ENCODE measurements at places on chromosomes 7 and 10.

DNA sequence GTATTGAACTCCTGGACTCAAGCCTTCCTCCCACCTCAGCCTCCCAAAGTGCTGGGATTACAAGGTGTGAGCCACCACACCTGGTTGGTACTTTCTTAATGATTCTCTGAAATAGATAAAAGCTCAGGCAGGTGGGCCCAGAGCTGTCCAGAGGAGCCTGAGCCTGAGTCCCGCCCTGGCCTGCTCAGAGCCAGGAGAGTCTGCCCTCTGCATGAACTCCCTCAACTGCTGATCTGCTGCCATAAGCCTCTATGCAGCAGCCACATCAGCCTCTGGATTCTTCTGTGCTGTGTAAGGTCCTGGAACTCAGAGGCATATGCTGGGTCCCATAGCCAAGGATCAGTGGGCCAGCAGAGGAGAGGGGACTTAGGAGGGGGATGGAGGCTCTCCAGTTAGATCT lies 23.1 kb upstream of the DDIT4 start:
- DNase-seq: no peak

DNA sequence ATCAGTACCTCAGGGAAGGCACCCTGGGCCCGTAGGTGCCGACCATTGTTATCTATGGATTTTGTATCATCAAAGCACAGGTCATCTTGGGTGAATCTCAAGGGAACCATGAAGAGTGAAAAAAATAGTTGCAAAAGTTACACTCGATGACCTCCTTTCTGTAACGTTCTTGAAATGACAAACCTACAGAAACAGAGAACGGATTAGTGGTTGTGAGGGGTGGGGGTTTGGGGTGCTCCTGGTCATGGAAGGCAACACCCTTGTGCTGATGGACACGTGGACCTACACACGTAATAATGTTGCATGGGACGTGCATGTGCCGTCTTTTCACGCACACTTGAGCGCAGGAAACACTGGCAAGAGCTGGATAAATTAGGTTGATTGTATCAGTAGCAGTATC lies 655.9 kb downstream of the SDK1 start:
- no peak for DNase-seq

DNA sequence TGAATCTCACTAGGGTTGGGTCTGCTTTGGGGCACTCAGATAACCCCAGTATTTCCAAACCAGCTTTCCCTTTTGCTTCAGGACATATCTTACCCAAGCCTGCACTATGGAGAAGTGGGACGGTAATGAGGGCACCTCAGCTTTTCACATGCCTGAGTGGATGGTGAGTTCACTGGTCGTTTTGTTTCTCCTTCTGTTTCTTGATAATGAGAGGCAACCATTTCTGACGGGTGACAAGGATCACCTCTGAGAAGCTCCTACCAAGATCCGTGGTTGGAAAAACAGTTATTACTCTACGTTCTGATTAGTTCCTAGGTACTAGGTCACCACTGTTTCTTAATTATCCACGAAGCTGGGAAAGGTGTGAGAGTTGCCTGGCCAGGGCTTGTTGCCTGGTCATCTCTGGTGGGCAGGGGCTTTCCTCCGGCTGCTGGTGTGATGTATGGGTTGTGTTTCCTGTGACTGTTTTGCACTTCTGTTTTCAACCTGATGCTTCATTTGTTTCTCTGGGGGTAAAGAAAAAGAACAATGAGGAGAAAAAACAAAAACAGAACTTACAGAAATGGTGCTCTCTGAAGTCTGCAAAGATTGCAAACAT lies 65.7 kb upstream of the STRIP2 start:
- no peak for DNase-seq

DNA sequence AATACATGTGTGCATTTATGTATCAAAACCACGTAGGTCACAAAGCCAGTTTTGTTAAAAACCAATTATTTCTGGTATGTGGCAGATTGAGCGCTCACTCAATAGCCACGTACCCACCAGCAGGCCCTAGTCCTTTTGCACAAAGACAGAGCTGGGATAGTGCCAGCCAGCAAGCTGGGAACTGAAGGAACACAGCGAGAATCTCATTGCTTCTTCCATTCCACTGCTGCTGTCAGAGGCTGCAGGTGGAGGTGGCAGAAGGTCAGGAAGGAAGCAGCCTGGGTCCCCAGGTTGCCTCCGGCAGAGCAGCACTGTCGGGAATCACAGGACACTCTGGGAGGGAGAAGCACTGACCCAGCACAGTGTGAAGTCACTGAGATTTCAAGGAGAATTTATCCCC lies 385.5 kb upstream of the PFKP start:
- no peak for DNase-seq

DNA sequence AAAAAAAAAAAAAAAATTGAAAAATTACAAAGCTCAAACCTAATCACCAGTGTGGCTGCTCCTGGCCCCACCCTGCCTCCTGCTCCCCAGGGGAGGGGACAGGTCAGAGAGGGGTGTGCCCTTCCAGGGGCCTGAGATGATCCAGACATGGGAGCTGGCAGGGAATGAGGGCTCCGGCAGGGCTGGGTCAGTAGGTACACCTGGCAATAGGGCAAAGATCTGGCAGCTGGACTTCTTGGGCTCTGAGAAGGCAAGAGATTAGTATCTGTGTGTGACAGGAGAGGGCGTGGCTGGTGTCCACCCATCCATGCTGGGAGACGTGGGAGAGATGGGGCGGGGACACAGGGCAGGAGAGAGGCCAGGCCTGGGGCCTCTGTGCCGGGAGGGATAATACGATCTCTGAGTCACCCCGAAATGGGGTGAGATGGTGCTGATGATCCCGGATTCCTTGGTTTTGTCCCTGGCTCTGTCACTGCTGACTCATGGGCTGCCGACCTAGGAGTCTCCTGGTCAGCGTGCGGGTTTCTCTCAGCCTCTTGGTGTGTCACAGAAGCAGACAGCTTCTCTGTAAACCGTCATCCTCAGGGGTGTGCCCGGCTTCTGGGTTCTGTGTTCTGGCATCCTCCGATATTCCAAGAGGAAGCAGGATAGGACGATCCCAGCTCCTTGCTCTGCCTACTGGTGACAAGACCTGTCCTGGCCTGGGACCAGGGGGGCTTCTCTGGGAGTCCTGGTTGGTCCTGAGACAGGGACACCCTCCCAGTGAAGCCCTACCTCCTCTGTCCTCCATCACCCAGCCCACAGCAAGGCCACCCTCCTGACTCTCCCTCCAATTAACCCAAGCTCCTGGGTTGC lies 8.2 kb upstream of the CLDN4 start:
- no peak for DNase-seq

DNA sequence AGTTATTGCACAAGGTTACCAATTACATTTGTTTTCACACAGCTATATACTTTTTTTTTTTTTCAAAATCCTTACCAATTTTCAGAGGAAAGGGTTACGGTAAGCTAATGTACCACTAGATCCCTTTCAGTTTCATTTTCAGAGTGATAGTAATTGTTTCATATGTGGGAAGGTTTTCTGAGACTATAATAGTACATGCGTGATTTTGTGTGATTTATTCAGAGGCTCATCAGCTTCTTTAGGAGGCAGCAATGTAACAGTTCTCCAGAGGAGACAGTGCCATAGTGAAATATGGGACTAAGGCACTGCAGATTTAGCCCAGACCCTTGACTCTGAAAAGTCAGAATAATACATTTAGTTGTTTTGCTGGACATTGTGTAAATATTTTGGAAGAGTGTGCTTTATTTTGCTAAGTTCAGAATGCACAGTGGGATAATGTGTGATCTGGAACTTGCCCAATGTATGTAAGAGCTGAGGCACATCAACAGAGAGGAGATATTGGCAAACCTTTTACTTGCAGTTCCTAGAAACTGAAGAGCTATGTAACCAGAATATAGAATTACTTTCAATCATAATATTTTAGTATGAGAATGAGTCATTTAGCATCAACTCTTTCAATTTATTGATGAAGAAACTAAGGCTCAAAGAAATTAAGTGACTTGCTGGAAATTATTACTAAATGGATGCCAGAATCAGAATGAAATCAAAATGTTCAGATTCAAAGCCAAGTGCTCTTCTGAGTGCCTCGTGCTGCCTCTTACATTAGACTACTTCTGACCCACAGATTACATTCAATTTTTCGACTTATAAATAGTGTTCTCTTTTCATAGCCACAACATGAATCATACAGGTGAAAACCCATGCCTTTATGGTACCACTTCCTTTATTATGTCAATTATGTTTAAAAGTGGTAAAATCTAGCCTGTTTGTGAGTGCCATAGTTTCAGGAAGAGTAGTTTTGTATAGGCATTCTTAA lies 207.7 kb upstream of the TEX47 start:
- DNase-seq: no peak

- no peak for DNase-seq
These were observed 2.0 kb downstream of the FXYD4 start for GRCh38 chr10:43373461-43373860.

DNA sequence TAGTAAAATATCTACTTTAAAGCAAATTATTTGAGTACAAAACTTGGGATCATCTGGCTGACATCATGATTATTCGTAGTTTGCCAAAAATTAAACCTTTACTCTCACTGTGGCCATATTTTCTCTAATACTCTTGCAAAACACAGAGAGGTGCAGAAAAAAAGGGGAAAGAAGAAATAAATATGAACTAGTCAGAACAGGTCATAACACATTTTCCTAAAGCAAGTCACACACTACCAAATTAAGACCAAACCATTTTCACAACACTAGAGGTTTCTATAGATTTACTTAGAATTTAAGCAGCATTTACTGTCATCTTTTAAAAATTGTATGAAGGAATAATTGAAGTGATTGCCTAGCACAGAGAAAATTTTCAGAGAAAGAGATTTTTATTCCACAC lies 726.1 kb downstream of the SORCS1 start:
- DNase-seq: no peak

DNA sequence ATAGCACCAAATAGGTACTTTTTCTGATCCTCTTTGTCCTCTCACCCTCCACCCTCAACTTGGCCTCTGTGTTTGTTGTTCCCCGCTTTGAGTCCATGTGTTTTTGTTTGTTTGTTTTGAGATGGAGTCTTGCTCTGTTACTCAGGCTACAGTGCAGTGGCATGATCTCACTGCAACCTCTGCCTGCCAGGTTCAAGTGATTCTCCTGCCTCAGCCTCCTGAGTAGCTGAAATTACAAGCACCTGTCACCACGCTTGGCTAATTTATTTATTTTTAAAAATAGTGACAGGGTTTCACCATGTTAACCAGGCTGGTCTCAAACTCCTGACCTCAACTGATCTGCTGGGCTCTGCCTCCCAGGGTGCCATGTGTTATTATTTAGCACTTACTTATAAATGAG lies 5.3 kb downstream of the ZNF273 start:
- DNase-seq: no peak

- no peak for DNase-seq
These were observed 4.4 kb downstream of the UBE2H start for GRCh38 chr7:129948338-129948737.

DNA sequence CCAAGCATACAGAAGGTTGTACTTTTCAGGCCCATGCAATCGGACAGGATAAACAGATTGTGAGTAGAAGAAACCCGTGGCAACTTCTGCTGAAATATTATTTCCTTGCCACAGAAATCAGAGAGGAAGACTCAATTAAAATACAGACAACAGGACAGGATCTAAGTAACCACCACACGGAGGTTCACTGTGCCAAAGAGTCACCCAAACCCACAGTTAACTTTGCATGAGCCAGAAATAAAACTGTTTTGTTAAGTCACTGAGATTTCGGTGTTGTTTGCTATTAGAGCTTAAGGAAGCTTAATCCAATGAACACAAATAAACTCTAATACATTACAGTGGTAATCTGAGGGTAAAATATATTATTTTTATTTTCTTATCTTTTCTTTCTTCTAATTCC lies 14.0 kb downstream of the PNPLA8 start:
- DNase-seq: no peak

DNA sequence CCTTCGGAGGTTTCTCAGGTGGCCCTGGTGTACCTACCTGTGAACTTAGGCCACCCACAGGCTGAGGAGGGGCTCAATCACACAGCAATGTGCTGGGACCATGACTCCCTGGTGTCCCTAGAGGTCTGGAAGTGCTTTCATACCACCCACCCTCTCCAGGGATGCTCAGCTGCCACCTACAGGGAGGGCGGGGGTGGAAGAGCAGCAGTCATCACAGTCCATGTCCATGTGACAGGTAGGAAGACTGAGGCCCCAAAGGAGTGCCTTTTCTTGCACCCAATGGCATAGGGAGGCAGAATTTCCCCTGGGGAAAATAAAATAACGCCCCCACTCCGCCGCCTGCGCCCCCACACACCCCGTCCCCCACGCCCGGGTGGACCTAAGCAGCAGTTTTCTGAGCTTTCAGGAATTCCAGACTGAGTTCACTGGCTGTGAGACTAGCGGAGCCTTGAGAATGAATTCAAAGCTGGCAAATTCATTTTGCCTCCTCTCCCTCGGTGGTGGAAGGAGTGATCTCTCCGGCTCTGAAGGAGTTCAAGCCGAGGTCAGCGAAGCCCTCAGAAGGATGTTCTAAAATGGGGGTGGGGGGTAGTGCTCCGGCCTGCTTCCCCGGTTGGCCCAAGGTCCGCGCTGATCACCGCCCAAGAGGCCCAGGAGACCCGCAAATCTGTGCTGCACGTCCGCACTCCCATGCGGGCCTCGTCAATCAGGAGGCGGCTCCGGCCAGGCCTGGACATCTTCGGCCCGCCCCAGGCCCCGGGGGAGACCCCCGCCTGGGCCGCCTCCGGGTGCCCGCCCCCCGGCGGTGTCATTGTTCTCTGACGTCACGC lies 2.1 kb upstream of the ZMIZ1 start:
- peak; percentile 50 for DNase-seq
